ENCODE measurements at places on chromosomes 3 and 15.

- no peak for DNase-seq
These were observed 26.6 kb downstream of the ACKR4 start for GRCh38 chr3:132623646-132624045.

DNA sequence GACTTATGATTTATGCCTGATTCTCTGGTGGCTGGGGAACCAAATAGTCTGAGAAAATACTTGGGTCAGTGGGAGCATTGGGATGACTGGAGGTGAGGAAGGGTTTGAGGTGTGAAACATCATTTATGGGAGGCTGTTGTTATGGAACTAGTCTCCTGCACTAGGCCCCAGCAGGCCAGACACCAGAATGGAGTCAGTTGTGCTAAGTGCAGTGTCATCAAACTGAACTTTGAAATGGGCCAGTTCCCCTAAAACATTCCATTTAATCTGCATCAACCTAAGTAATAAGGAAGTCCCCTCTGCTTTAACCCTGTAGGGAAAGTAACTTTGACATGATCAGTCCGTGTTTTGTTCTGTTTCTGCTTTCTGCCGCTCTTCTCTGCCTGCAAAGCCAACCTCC, 44.9 kb upstream of the KLHL25 start:
- no peak for DNase-seq

DNA sequence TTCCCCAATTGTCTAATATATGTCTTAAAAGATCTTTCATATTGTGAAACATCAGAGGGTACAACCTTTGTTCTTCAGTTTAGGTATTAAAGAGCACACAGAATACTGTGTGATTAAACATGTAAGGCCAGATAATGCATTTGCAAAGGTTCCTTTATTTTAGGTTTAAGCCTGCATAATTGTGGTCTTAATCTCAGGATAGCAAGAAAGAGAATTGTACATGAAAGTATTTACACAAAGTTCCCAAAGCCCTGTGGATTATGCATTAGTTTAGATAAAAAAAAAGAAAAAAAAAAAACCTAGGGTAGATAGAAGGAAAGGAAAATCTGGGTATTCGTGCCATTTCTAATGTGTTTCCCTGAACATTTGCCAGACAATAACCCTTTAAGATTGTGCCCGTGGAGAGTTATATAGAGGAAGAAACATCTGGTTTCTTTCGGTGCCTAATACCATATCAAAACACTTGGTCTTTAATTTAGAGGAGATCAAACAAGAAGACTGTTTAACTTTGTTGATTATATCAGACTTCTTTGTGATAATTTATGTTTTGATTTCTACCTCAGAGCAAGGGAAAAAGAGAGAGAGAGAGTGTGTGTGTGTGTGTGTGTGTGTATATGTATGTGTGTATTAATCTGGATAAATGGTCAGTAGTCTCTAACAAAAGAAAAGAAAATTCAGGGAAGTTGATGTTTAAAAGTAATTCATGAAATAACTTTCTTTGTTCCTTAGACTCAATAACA, 139.6 kb upstream of the CGNL1 start:
- no peak for DNase-seq

GRCh38 chr3:134235577-134236076, 15.0 kb downstream of the RYK start:
- peak; percentile 25 for DNase-seq

DNA sequence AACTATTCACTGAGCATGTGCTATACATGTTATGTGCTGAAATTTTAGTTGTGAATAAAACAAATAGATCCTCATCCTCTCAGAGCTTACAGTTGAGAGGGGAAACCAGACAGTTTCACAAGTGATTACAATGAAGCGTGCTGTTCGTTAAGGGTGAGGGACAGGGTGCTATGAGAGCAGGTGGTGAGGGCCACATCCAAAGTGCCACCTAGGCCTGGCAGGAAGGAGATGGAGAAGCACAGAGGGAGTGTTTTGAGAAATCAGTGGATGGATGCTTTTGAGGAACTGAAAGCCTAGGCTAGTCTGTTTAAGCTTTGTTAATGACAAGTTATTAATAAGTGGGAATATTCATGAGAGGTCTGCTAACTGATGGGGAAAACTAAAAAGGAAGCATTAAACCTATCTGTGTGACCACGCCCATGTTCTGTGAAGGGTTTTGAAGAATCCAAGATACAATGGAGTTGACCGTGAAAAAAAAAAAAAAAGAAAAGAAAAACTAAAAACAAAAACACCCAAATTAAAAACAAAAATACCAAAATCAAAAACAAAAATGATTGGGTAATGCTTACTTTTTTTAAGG, 7.3 kb downstream of the MCTP2 start:
- no peak for DNase-seq

- DNase-seq = no peak
These were observed 11.7 kb downstream of the RAD54L2 start for GRCh38 chr3:51550080-51550819.

DNA sequence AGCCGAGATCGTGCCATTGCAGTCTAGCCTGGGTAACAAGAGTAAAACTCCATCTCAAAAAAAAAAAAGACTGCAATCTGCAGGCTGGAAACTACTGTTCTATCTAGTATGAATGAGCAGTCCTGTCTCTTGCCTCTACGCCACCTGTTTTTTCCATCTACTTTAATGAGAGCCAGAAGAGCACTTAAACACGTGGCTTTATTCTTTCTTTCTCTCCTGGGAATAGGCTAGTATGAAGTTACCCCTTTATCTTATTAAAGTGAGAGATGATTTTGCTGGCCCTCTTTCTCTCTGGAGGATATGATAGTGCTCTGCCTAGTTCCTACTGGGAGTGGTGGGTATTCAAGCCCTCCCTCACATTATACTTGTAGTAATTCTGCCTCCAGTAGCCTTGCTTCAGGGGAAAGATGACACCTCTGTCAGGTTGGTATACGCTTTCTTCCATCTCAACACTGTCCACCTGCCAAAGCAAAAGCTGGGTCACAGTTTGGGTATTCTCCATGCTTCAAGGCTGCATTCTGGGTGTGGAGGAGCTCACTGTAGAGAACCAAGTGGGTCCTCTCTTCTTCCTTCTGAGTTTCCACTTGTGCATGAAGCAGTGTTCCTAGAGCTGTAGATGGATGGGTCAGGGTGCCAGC, 17.8 kb downstream of the MAPKBP1 start:
- DNase-seq = no peak

DNA sequence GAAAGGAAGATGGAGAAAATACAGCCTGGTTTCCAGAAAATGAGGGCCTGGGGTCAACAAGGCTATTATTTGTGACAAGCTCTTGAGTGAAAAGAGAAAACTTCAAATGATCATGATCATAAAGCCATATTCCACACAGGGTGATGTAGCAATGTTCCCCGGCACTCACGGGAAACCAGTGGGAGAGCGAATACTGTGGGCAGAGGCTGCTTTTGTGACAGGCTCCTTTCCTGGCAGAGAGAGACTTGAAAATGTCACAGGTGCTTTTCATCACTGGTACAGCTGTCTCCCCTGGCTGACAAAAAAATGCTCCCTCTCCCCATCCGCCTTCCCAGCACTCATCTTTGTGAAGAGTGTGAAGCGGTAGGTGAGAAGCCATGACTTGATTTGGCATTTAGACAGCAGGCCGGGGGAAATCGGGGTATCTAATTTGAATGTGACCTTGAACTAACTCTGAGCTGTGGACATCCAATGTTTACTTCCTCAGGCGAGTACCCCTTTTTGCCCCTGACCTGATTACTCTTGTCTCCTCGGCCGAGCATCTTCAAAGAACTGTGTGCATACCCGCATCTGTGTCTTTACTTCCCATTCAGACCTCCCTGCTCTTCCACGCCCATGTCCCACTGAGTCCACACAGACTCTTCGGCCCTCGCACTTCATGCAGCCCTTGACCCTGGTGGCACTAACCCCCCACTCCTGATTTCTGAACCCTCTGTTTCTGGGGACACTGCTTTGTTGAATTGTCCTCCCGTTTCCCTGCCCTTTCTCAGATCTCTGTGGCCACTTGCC, 23.2 kb downstream of the CA12 start:
- no peak for DNase-seq

DNA sequence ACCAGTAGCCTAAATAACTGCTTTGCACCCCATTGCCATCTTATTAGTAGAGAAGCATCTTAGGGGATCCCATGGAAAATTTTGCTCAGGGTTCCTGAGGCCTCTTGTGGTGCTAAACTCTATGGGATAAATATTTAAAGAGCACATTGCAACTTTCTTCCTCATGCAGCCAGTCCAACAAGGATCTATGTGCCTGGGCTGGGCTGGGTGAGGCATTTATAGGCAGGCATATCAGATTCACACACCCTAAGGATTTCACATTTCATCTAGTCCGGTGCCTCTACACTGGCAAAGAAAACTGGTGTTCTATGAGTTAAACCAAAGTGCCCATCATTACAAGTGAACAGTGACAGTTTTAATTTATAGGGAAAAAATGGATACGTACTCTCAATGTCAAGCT, 512.3 kb downstream of the EDEM1 start:
- DNase-seq = peak; percentile 3

DNA sequence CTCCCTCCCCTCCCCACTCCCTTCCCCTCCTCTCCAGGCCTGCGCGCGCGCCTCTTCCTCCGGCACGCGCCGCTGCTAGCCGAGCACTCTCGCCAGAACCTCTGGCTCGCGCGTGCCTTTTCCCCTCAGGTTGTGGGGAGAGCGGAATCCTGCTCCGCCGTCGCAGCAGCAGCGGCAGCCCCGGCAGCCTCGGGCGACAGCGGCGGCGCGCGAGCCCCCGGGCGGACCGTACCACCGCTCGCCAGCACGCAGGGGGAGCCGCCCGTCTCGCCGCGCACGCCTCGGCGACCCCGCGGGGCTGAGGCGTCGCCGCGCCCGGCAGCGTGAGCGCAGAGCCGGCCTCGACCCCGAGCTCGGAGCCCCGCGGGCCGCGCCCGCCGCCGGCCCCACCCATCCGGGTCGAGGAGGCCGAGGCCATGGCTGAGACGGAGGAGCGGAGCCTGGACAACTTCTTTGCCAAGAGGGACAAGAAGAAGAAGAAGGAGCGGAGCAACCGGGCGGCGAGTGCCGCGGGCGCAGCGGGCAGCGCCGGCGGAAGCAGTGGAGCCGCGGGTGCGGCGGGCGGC, at the start of gene CDV3:
TSS of gene CDV3 (plus strand) at position 58 of the 566 bp plus-strand sequence. CDS start at position 417, 359 bp downstream.
- no peak for DNase-seq

DNA sequence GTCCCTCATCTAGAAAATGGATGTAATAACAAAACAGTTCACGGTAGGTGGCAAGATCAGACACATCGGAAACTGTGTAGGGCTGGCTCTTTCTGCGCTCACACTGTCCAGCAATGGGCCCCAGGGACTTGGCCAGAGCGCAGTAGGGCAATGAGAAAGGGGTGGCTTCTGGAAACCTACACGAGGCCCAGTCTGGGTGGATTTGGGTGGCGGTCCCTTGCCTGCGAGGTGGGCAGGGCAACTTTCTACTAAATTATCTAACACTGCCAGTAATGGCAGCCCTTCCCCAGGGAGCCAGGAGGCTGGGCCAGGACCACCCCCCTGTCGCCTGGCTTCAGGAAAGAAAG, 2.1 kb upstream of the TNK2 start:
- no peak for DNase-seq

- no peak for DNase-seq
These were observed 46.5 kb downstream of the SPG11 start for GRCh38 chr15:44616974-44617373.

GRCh38 chr15:99925661-99926461, 192.6 kb upstream of the LYSMD4 start:
- DNase-seq = peak; percentile 32

- DNase-seq = no peak
These were observed 656.3 kb downstream of the ROBO1 start for GRCh38 chr3:79111375-79112052.

DNA sequence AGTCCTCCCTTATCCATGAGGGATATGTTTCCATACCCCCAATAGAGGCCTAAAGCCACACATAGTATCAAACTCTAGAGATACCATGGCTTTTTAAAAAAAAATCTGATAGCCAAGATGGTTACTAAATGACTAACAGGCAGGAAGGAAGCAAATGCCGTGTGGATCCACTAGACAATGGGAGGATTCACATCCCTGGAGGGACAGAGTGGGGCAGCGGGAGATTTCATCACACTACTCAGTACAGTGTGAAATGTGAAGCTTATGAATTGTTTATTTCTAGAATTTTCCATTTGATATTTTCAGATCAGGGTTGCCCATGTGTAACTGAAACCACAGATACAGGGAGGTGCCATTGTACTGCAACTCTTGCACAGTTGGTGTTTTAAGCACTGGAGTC, 826.6 kb downstream of the SQOR start:
- DNase-seq = peak; percentile 14

GRCh38 chr3:169668072-169668956, 4.8 kb upstream of the MECOM start:
- DNase-seq = peak; percentile 60

DNA sequence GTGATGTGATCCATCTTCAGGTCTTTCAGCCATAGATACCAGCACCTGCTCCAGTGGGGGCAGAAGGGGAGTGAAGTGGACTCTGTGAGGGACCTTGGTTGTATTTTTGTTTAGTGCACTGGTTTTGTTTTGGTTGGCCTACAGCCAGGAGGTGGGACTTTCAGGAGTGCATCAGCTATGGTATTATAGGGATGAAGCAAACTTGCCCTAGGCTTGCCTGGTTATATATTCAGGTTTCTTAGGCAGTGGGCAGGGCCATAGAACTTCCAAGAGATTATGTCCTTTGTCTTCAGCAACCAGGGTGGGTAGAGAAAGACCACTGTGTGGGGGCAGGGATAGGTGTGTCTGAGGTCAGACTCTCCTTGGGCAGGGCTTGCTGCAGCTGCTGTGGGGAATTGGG, 337.3 kb upstream of the SGO1 start:
- no peak for DNase-seq

GRCh38 chr3:152769523-152769922, 65.4 kb upstream of the P2RY1 start:
- no peak for DNase-seq

- no peak for DNase-seq
These were observed 169.5 kb downstream of the BCHE start for GRCh38 chr3:165667676-165668075.

- no peak for DNase-seq
These were observed 6.1 kb upstream of the CMTM6 start for GRCh38 chr3:32508711-32509110.

DNA sequence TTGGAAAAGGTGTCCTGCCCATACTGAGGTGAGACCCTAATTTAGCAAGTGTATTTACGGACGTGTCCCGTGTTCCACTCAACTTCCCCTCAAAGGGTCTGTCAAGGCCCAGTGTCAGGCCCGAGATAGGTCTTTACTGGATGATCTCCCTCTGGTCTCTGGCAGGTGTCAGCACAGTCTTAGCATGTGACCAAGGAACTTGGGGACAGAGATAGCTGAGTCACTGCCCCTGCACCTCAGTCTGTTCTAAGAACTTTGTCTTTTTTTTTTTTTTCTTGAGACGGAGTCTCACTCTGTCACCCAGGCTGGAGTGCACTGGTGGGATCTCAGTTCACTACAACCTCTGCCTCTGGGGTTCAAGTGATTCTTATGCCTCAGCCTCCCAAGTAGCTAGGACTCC, 32.1 kb upstream of the ALPK3 start:
- DNase-seq = no peak

- no peak for DNase-seq
These were observed 6.9 kb downstream of the ACAD11 start for GRCh38 chr3:132652640-132653270.

DNA sequence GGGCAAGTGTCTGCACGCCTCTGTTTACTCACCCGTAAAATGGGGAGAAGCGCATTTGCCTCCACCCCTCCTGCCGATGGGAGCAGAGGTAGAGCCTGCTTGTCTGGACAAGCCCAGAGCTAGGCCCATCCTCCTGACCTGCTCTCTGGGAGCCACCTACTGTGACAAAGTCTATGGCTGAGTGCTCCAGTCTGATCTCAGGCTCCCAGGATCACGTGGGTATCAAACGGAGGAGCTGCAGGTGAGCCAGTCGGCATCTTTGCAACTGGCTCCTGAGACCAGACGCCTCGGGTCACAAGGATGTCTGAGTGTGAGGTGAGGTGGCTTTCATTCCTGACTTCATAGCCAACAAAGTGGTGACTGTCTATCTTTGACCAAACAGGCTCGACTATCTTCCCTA, 2.1 kb upstream of the ALDH1A3 start:
- DNase-seq = peak; percentile 77

All from kidney tubule cell (primary cell).